Kidney (tissue), 22 donors: ENCODE measurements at places on chromosomes 4 and X. TPM values are rescaled to one million over a fixed set of nuclear protein-coding genes. Genes with fewer than 3 reads are reported as not detected.

DNA sequence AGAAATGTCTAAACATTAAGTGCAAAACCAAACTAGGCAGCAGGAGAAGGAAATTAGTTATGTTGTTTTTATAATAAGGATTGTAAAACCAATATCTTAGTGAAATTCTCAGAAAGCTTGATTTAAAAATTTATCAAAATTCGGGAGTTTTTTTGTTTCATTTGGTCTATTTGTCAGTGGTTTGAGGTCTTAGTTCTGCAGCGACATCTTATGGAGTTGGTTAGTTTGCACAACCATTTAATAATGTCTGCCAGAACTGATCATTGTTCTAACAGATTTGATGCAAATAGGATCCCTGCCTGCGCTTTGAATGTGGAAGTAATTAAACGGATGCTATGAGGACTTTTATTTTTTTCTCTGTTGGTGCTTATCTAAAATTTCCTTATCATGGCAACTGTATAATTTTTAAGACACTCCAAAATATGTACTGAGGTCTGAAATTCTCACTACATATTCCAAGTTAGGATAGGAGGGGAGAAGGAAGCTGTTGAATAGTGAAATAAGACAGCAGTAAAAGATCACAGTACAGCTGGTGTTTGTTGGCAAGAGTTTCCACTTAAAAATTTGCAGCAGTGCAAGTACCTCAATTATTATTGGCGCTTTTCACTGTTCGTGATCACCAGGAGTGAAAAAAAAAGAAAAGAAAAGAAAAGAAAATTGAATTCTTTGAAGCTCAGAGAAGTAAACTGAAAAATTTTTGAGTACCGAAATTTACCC lies 2521.4 kb downstream of the ARAP2 start:
- no peak for DNase-seq

Gene MAGEB17
- not detected for polyA plus RNA-seq

Gene LRCH2
- 0.86 TPM for polyA plus RNA-seq

DNA sequence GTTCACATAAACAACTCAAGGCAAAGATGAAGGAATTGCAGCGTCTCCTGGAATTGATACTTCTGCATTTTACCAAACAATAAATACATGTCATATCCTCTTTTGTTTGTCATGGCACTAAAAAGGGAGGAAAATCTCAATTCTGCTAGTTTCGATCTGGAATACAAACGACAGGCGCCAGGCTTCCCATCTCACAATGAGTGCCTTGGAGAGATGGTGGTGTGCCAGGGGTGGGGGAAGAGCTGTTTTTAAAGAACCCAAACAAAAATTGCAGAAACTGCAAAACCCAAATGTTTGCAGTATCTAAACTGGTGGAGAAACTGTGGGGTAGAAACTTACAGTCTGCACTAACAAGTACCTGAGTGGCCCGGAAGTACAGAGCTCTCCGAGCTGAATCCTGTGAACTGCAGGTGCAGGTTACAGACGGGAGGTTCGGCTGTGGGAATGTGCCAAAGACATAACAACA lies 53.0 kb upstream of the KLF3 start:
- peak; percentile 50 for DNase-seq

- no peak for DNase-seq
Measured at GRCh38 chrX:63128509-63128908, 222.6 kb downstream of the SPIN4 start.

GRCh38 chr4:159016593-159017024 lies 86.3 kb upstream of the RAPGEF2 start:
- peak; percentile 61 for DNase-seq

DNA sequence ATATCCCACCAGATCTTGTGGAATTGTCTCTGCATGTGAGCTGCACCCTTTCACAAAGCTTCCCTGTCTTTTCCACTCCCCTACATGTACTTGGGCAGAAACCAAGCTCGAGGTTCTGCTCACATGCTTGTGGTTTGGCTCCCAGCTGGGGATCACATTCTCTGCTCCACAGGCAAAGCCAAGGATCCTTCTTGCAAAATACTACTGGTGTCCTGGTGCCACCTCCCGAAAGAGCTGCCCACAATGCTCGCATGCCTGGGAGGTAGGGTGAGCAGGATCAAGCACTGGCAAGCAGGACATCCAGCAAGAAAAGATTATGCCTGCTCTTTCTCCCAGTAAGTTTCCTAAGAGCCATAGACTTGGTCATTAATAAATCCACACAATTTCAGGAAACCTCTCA lies 45.1 kb upstream of the PPARGC1A start:
- DNase-seq, result no peak

Gene PDLIM3
- polyA plus RNA-seq, result 10.8 TPM
